Stimulated activated CD4-positive, alpha-beta T cell treated with anti-CD3 and anti-CD28 coated beads, TNF-alpha, amount 100 ng/mL, for 48 hours (primary cell): ENCODE measurements at places on chromosomes 5 and 9.

GRCh38 chr9:122383992-122384461 lies 13.2 kb downstream of the PTGS1 start:
- no peak for DNase-seq

DNA sequence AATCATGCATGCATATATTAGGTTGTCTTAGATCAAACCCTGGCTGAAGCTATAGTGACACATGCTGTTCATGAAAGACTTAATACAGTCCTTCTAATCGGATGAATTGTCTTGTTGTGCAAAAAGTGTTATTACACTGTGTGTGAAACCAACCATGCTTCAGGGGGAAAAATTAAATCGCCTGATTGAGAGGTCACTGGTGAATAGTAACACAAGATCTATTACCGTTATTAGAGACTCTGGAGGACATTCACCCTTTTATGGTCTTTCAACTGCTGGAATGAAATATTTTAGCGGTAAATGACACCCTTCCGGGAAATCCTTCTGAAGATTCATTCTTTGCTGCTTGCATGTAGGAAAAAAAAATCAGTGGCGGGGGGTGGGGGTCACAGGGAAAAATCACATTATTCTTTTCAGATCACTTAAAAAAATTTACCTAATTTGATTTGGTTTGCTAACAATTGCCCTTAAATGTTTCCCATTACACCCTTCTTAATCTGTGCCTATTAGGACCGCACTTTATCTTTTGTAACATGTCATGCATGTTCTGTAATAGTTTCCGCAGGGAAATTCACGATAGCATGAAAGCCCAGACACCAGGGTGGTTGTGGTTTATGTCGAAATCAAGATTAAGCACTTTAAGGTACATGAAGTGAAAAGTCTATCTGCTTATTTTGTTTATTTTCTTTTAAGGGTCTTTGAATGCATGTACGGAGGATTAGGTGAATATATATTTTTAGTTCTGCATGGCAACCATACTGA lies 120.6 kb downstream of the FOCAD start:
- no peak for DNase-seq

DNA sequence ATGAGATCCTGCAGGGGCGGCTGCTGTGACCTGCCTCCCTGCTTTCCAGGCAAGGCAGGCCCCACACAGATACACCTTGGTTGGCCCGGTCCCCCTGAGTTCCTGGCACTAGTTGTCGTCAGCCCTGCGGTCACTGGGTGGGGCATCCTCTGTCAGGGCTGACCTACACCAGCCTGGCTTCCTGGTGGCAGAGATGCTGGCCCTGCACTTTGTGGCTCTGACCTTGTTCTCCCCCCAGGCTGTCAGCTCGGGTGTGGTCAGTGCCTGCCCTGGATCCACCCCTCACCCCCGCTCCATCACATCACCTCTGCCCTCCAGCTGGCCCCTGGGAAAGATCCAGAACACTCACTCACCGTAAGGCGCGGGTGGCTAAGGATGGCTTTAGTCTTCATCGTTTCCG lies 74.1 kb downstream of the PHF2 start:
- DNase-seq = no peak

DNA sequence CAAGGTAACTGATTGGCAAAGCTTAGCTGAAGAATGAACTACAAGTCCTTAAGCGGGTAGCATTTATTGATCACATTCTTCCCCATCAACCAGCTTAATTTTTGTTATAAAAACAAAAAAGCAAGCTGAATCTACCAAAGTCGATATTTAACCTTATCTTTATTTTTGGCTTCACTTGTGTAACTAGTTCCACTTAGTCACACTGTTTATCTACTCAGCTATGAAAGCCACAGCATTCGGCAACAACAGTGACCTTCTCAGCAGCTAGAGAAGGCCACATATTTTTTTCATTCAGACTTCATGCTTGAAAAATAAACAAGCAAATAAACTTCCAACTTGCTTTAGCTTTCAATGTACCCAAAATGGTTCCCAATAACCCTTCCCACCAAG lies 69.4 kb downstream of the KLHL3 start:
- no peak for DNase-seq

GRCh38 chr5:44574678-44575077 lies 185.5 kb upstream of the FGF10 start:
- no peak for DNase-seq

- no peak for DNase-seq
These were observed 195.9 kb downstream of the RFK start for GRCh38 chr9:76198336-76198735.

DNA sequence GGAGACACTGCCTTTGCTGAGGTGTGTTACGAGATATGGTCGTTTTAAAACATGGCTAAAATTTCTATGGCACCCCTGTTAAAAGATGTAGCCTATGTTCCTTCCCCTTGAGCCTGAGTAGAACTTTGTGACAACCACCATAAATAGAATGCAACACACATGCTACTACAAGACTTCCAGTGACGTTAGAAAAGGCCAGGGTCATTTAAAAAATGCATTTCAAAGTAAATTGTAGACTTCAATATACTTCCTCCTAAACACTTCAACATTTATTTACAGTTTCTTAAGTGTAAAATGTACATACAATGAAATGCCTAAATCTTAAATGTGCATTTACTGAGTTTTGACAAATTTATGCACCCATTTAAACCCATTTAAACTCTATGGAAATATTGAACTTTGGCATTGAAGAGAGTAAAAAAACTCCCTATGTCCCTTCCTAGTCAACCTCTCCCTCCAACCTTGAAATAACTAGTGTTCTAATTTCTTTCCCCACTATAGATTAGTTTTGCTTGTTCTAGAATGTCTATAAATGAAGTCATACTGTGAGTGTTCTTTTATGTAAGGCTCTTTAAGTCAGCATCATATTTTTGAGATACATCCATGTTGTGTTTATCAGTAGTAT lies 160.5 kb downstream of the SLC12A2 start:
- no peak for DNase-seq

- no peak for DNase-seq
These were observed 320.3 kb upstream of the CLINT1 start for GRCh38 chr5:158179271-158179670.

DNA sequence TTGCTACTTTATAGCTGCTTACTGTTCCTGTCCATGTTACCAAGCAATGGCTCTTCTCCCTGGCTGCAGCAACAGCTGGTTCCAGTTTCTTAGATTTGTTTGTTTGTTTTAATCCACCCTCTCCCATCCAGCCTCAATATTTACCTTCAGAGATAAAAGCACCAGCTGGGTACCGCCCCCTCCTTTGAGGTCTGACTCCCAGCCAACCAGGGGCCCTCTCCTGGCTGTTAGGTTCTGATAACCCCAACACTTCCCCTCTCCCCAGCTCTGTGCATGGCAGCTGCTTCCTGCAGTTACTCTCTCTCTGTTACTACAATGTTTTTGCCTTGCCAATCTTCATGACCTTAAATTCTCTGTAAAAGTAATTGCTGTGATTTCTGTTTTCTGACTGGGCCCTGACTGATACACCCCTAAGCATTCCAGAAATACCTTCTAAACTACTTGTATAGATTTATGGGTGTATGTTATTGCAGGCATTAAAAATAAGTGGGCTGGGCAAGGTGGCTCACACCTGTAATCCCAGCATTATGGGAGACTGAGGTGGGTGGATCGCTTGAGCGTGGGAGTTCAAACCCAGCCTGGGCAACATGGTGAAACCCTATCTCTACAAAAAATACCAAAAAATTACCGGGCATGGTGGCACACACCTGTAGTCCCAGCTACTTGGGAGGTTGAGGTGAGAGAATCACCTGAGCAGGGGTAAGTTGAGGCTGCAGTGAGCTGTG lies 2.6 kb upstream of the GCNT1 start:
- DNase-seq = no peak

DNA sequence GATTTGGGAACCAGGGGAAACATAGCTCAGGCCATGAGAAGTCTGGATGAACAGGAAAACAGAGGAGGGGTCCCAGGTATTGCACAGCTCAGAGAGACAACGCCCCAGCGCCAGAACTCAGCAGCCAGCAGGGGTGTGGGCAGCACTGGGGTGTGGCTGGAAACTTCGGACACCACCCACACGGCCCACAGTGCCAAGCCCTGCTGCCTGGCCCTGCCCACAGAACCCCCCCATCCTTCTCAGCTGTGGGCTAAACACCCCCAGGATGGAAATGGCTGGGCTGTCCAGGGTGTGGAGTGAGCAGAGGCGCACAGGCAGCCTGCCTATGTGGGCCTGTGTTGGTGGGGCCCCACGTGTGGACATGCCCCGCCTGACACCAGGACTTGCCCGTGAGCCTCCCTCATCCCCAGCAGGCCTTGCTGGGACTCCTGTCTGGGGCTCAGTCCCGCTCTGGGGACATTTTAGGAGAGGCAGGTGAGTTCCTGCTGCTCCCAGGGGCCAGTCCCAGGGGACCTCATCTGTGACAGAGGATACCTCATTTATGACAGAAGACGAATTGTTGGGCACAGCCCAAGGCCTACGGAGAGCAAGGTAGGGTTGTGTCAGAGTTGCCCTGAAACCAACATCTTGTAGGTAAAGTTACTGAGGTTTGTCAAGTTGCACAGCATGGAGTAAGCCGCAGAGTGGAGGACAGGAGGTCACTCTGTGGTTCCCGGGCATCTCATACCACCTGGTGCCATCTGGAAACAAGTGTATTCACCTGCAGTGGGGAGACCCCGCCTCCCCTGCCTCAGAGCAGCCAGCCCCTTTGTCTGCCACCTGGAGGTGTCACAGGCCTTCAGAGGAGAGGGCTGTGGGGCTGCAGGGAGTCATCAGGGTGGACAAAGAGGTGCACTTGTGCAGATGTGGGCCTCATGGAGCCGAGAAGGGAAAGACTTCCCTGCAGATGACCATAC lies 183.2 kb downstream of the AUH start:
- no peak for DNase-seq

GRCh38 chr9:16626577-16627130 lies 243.8 kb downstream of the BNC2 start:
- no peak for DNase-seq
